ENCODE measurements at places on chromosomes 1 and 21.

DNA sequence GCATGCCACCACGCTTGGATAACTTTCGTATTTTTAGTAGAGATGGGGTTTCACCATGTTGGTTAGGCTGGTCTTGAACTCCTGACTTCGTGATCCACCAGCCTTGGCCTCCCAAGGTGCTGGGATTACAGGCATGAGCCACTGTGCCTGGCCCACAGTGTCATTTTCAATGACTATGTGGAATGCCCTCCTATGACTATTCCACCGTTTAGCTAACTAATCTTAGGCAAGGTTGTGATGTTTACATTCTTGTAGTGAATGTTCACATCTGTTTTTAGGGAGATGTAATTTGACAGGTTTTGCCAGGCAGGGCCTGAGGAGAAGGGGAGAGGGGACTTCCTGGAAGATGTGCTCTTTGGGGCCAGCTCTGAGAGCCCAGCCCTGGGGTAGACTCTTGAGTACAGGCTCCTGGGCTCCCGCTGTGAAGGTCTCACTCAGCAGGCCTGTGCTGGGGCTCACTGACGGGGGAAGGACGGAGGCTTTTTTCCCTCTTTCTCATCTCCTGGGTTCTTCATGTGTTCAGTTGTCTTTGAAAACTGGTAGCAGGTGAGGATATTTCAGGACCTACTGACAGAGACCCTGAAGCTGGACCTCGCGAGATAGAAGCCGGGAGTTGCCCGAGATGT, 13.2 kb downstream of the COQ8A start:
- no peak for DNase-seq

DNA sequence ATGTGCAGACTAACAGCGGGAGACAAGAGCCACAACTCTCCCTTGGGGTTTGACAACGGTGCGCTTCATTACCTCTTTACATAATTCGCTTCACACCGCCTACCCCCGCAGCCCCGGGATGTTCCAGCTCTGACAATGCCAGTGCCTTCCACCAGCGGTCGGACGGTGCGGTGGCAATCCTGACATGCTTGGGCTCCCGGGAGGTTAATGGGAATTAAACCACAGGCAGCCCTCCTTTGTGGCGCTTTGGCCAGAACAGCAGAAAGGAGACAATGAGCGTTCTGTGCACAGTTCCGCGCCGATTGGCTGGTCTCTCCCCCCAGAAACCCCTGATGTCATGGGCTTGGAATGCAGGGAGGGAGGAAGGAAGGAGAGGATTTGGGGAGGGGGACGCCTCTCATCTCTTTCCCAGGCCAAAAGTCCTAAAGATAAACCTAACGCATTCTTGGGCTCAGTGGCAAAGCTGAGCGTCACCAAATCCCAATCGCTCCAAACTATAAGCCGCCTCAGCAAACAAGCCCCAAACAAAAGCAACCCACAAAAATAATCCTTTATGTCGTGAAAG, 1.3 kb downstream of the CNN3 start:
- DNase-seq, result peak; percentile 100

DNA sequence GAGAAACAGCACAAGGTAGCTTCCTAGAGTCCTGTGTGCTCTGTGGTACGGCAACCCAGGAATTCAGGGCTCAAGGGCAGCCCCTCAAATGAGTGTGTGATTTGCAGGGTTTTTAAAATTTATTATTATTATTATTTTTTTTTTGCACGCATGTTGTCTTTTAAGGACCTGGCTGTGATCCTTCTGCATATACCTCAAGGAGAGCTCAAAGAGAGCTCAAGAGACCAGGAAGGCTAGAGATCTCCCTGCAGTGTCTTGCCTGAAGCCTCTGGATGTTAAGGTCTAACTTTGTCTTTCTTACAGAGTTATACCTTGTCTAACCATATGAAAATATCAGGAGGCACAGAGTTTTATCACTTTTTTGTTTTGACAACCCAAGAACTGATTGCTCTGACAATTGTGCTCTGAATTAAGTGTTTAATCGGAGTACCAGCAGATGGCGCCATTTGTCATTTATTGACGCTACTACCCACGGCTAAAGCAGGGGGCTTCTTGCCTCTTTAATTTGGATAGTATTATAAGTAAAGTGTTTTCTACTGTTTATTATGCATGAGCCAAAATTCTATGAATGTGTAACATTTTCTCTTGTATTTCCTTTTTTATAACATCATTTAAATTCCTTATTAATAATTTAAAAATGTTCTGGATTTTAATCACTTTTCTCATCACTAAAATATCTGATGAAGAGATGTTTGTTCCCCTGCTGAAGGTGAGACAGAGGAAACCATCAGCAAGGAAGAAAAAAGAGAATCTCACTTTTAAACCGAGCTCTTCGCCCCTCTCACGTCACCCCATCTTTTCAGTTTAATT, 35.8 kb upstream of the LMO4 start:
- peak; percentile 71 for DNase-seq

DNA sequence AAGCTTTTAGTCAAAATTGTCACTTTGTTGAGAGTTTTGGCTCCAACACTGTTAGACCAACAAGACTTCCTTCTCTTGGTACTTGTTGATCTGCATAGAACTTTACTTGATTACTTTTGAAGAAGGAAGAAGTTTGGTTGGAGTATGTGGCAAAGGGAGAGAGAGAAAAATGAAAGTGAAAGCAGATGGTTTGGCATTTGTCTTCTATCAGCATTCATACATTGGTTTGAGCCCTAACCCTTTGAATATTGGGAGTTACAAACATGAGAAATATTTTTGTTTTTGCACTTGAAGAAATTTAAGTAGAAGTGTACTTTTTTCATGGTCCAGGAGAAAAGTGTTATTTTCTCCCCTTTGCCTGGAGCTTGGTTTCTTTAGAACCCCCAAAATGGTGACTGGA, 169.8 kb downstream of the ADGRL4 start:
- no peak for DNase-seq

GRCh38 chr1:165726841-165727240, 28.5 kb upstream of the ALDH9A1 start:
- no peak for DNase-seq

GRCh38 chr1:76530953-76531352, 336.3 kb upstream of the ST6GALNAC5 start:
- no peak for DNase-seq

DNA sequence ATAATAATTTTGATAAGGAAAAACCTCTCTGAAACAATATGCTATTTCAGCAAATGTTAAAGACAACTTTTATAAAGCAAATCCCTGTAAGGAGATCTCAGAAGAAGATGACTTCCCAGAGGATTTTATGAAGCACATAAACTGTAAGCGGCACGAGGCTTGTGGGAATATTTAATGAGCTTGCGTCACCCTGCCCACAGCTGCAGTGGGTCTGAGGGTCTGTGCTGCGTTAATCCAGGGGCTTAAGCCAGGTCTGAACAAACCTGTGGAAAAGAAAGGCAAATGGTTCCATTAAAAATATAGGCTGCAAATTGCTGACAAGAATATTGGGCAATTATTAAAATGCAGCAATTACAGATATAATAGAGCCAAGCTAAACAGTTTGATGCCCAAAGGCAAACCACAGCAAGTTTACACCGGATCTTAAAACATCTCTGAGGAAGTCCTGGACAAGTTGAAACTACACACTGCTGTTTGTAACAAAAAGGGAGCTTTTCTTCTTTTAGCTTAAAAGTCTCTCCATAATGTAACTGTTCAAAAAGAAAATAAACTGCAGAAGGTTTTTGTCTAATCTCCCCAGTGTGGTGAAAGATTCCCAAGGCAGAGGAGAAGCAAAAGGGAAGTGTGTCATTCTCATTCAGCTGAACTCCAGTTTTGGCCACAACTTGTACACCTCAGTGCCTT, 21.8 kb downstream of the TGFBR3 start:
- no peak for DNase-seq

GRCh38 chr1:93958726-93959100, 49.5 kb upstream of the GCLM start:
- no peak for DNase-seq

DNA sequence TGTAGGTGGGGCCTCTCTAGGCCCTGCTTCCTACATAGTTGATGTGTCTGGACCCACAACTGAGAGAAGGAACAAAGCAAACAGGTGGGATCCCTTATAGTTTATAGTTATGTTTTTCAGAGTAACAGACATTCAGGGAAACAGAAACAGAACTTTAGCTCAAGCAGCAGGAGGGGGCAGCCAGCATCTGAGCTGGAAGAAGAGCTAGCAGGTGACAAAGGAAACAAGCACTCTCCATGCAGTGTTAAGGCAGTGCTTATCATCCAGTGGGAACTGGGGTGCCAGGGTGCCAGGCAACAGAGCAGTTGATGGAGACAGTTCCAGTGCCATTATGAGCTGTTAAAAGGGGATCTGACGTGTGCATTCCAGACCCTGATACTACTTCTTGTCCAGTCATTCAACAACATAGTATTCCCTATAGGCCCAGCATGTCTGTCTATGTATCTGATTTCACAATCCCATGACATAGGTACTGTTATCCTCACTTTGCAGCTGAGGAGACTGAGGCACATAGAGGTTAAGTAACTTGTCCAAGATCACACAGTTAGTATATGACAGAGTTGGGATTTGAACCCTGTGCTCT, 13.5 kb downstream of the HIVEP3 start:
- DNase-seq, result no peak

DNA sequence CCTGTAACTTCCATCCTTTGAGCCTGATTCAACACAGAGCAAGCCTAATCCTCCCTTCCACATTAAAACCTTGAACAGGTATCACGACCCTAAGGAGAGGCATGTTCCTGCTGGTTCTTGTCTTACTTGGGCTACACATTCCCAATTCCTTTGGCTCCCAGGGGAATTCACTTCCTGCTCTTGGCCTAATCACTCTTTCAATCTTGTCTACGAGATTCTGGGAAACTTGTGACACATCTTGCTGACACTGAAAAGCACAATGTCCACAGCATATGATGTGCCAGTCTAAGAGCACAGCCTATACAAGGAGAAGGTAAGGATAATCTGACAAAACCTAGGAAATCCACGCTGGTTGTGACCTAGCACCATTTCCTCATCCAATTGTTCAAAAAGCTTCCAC, 163.9 kb downstream of the GABPA start:
- peak; percentile 83 for DNase-seq

DNA sequence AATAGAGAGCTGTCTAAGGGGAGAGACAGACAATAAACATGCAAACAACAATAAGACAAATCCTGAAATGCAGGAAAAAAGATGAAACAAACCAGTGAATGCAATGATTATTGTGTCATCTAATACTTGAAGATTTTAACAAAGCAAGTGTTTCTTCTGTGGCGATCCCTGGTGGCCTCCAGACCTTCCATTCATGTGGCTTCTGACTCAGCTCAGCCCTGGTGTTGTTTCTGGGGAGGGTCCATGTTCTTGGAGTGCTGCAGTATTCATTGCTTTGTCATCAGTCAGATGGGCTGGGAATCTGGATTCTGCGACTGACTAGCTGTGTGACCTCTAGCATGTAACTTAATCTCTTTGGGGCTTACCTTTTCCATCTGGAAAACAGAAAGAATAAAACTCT, 1.5 kb upstream of the C2CD4D start:
- DNase-seq, result no peak

- DNase-seq, result no peak
Measured at GRCh38 chr1:2784854-2785630, 16.5 kb downstream of the TTC34 start.

DNA sequence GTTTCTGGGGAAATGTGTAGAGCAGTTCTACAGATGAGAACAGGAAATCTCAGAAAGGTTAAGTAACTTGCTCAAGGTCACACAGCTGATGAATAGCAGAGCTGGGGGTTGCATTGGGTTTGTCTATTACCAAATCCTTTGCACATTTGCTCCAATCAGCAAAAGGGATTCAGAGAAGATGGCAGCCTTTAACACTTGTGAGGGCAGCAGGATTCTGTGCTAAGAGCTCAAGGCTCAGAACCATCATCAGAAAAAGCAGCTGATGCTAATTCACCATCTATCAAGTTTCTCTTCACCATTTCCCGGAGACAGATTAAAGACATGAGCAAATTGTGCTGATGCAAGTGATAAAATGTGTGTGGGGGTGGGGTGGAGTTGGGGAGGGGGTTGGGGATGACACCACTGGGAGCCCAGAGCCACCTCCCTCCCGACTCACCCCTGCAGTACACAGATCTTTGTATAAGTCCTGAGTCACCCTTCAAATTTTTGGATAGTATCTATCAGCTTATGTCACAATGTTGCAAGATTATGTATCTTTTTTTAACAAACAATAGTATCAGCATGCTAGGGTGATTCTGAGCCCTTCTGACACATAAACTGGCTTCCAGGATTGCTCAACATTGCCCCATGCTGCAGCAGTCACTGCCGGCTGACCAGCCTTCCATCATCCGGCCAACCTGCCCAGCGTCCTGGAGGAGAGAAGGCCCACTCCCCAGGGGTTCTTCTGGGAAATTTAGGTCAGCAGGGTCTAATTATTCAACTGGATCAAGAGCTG, 2.8 kb upstream of the SPSB1 start:
- peak; percentile 57 for DNase-seq

GRCh38 chr1:207997486-207998268, 86.8 kb upstream of the CD34 start:
- peak; percentile 75 for DNase-seq

DNA sequence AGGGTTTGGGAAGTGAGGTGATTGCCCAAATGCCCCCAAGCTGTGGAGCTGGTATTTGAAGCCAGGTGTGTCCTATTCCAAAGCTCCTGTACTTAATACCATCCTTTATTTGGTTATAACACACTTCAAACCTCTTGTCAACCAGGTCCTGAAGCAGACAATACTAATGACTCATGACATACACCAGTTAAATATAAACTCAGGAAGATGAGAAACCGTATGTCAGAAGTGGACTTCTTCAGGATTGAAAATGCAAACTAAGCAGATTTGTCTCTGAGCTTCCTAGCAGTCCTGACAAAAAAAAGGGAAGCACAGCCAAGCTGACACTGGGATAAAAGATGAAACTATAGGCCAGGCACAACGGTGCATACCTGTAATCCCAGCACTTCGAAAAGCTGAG, 70.6 kb downstream of the ALPL start:
- no peak for DNase-seq

GRCh38 chr1:41650028-41650880, 165.8 kb upstream of the EDN2 start:
- no peak for DNase-seq

- DNase-seq, result no peak
Measured at GRCh38 chr1:23694371-23694770, 2.8 kb downstream of the RPL11 start.

DNA sequence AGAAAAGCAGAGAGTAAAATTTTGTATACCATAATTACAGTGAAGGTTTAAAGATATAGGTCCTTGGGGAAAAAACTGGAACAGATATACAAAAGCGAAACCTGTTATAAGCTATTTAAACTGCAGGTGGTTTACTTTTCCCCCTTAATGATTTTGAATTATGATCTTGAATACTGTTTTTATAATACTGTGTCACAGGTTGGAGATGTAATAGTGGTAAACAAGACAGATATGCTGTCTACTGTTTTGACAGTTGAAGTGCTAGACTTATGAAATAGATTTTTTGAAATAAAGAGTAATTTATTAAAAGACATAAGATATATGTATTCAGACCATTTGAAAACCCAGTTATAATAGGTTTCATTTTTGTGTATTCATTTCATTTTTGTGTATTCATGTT, 129.4 kb downstream of the CD247 start:
- DNase-seq, result no peak

DNA sequence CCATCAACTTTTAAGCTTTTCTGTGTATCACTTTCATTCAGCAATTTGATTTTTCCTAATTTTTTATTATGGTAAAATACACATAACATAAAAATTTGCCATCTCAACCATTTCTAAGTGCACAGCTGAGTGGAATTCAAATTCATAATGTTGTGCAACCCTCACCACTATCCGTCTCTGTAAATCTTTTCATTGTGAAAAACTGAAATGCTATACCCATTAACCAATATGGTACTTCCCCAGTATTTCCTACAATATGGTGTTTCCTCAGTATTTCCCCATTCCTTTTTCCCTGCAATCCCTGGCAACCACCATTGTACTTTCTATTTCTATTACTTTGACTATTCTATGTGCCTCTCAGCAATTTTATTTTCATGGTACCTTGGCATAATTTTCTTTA, 6.8 kb downstream of the STPG1 start:
- DNase-seq, result no peak
